ENCODE measurements at places on chromosomes 16 and 17. TPM values are rescaled to one million over a fixed set of nuclear protein-coding genes. Genes with fewer than 3 reads are reported as not detected.
A peak's percentile ranks its signal among the peaks of the same experiment; 100 is the strongest.

GRCh38 chr16:67305216-67306071, 21.1 kb downstream of the KCTD19 start:
- no peak for DNase-seq

GRCh38 chr16:57688487-57688986, 6.1 kb upstream of the DRC7 start:
- no peak for DNase-seq

DNA sequence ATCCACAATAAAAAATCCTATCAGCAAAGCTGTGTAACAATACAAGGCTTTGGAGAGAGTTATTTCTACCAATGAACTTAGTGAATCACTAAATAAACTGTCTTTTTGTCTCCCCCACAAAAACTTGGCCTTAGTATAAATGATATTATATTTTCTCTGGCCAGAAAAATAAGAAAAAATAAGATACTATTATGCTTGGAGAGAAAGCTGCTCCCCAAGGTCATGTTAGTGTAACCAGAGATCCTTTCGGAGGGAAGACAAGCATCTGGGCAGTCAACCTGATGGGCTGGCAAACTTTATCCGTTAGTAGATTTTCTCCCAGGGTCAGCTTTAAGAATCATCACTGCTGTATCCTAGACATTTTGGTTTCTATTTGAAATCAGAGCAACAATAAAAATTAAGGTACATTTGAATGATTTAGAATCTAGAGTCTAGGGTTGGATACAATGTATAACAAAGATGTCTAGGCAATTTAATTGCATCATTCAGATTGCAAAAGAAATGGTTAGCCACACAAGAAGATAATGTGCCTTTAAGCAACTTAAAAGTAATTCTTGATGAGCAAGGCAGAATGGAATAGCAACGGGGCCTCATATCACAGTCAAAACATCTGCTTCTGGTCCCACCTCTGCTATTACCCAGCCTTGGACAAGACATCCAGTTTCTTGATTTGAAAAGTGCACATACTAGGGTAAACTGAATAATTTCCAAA, 280.4 kb downstream of the SLC39A11 start:
- no peak for DNase-seq

GRCh38 chr17:586920-587685, 127.5 kb downstream of the VPS53 start:
- no peak for DNase-seq

DNA sequence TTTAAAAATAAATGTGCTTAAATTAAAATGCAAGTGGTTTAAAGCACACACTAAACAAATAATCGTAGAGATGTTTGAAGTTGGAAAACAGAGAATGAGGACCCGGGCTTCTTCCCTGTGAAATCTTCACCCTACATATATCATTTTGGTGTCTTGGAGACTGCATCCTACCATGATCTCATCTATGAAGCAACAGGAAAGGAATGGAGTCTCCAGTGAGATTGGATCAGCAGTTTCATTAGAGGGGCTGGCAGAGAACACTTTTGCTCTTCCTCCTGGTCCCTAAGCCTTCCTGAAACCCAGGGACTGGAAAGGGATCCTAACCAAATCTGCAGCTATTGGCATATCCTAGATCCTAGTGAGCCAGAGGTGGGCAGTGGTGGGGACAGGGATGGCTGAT, 85.0 kb downstream of the GRIN2A start:
- no peak for DNase-seq

DNA sequence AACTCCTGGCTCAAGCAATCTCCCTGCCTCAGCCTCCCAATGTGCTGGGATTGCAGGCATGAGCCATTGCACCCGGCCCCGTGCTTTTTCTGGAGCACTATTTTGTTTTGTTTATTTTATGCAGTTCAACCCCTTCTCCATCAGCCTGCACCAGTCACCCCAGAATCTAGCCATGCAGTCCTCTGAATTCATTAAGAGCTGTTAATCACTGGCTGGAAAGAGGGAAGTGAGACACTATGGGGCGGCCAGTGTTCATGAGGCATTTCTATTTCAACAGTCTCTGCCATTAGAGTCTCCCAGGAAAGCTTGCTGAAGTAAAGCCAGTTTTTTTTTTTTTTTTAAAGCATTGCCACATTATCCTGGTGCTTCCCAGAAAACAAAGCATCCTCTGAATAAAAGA, 1.7 kb downstream of the VWA3A start:
- DNase-seq, result no peak

GRCh38 chr17:39517224-39517623, 55.9 kb downstream of the CDK12 start:
- DNase-seq, result no peak

MT1G gene
- total RNA-seq, result not detected

OR4D1 gene
- total RNA-seq, result not detected

CD300LF gene
- not detected for total RNA-seq

GRCh38 chr17:79953335-79953734, 82.3 kb downstream of the TBC1D16 start:
- DNase-seq, result no peak

DNA sequence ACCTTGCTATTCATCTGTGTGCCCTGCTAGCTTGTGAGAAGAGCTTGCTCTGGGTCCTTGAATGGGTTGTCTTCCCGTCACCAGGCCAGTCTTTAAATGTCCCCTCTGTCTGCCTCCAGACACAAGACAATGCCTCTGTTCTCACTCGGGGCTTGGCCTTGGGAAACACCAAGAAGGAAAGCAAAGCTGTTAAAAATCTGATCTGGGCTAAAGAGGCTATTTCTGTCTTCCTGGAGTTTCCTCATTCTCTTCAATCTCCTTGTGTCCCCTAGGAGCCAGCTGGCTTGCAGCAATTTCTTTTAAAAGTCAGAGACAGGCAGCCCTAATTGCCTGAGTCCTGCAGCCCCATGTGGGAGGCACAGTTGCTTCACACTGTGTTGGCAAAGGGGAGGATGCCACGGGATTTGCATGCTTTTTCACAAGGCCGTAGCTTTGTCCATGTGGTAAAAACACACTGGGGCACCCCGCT, 2.5 kb downstream of the DNAI2 start:
- DNase-seq, result no peak

GRCh38 chr16:19179546-19180490, 11.8 kb downstream of the SYT17 start:
- DNase-seq, result peak; percentile 77

LRRC37A gene
- 11.5 TPM for total RNA-seq

CCL13 gene
- not detected for total RNA-seq

DNA sequence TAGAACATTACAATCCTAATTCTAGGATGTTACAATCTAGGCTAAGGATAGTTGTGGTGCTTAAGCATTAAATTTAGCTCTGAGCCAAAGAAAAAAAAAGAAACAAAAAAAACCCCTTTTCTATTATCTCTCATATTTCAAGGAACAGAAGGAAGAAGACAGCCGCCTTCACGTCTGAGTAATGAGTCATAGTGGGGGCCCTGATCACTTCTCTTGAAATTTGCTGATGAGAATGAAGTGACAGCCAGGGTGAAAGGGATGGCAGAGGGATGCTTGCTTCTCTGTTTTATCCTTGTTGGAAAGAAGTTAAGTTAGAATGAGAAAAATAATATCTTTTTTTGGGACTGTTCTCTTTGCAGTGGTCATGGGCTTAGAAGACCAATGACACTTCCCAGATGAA, 82.6 kb upstream of the MPHOSPH6 start:
- no peak for DNase-seq

- peak; percentile 82 for DNase-seq
Measured at GRCh38 chr16:23435500-23435899, 17.5 kb downstream of the COG7 start.

DNA sequence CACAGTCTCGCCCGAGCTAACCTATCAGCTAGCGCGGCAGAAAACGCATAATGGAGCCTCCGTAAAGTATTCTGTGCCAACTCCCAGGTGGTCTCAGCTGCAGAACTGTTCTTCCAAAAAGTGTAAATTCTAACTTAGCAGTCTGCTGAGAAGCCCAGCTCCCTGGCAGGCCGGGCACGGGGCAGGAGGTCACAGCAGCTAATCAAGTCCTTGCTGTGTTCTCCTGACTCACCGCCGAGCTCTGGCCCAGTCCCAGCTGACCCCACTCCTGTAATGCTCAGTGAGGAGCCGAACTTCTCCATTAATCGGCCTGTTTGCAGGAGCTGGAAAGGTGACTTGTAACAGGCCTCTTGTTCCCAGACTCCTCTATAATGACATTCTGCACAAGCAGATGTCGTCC, 193.3 kb downstream of the IRX3 start:
- DNase-seq, result no peak
